GM12878 (cell line): ENCODE measurements at places on chromosomes 6 and 20.

- DNase-seq = no peak
These were observed 17.4 kb downstream of the SERAC1 start for GRCh38 chr6:158150701-158151100.

- DNase-seq = no peak
These were observed 37.1 kb downstream of the SLC22A23 start for GRCh38 chr6:3419624-3420272.

GRCh38 chr6:85476532-85476931 is 26.6 kb downstream of the NT5E start:
- DNase-seq = no peak

- DNase-seq = no peak
These were observed 98.1 kb upstream of the MARCKS start for GRCh38 chr6:113758826-113759574.

- DNase-seq = peak; percentile 59
These were observed 200.3 kb upstream of the SIM1 start for GRCh38 chr6:100665041-100665380.

GRCh38 chr6:9606435-9607134 is 808.3 kb downstream of the TFAP2A start:
- DNase-seq = no peak

DNA sequence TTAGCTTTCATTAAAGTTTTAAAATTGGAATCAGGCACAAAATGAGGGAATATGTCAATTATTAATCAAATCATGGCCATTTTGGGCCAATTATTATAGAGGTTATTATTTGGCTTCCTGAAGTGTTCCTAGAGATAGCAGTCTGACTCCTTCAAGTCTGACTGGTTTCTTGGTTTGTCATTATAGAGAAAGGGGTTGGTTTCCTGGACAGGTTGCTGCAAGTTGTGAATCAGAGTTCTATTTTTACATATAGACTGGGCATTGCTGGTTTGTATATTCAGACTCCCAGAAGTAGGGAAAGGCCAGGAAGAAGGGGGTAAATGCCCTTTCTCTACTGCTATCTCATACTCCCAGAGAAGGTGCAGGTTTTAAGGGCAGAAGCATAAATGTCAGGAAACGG is 121.4 kb upstream of the CEP162 start:
- DNase-seq = no peak

GRCh38 chr20:21901470-21902275 is 196.2 kb downstream of the PAX1 start:
- DNase-seq = no peak

GRCh38 chr6:56579155-56579851 is 63.4 kb downstream of the DST start:
- DNase-seq = no peak

DNA sequence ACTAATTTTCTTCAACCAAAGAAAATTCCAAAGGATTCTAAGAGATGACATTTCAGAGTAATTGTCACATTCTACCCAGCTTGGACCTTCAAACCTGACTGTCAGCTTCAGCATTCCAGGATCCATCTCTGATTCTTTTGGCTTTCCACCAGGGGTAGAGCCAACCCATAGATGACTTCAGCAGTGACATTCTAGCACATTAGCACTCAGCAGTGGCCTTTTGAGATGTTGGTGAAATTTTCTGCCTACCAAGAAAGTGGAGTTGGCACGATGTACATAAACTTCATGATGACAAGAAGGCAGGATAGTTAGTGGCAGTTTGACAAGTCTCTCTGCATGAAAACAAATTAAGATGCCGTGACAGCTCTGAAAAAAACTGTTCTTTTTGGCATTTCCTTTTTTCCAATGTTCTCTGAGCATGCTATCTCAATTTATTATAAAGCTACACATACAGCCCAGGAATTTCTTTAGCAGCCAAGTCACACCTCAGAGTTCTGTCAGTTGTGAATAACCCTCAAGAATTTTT is 466.5 kb upstream of the RNF217 start:
- DNase-seq = no peak

GRCh38 chr20:5470943-5471342 is 154.2 kb upstream of the PROKR2 start:
- DNase-seq = no peak

- no peak for DNase-seq
These were observed 119.4 kb upstream of the GJE1 start for GRCh38 chr6:142013287-142013686.

- DNase-seq = no peak
These were observed 5.0 kb downstream of the FOXP4 start for GRCh38 chr6:41551086-41551700.

DNA sequence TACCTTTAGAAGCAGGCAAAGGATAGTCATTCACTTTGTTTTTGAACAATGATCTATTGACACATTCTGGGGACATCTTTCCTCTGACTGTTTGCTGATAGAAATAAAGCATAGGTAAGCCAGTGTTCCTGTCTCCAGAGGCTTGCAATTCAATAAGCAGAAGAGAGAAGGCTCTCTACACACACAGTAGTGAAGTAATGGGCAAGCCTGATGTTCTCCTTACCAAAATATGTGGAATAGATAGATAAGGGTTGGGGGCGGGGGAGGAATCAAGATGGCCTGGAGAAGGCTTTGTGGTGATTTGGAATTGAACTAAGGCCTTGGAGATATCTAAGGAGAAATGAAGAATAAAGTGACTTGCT is 27.3 kb downstream of the PAQR8 start:
- no peak for DNase-seq

GRCh38 chr20:43583982-43584432 is 6.7 kb upstream of the IFT52 start:
- no peak for DNase-seq

GRCh38 chr20:33067806-33068205 is 11.6 kb upstream of the BPIFB4 start:
- DNase-seq = no peak
